ENCODE measurements at places on chromosomes 4 and X.

- no peak for DNase-seq
Measured at GRCh38 chr4:184380707-184381106, 93.6 kb downstream of the IRF2 start.

GRCh38 chrX:13064599-13065143, 20.3 kb upstream of the FAM9C start:
- no peak for DNase-seq

GRCh38 chrX:115259238-115259875, 25.5 kb upstream of the LRCH2 start:
- DNase-seq: no peak

GRCh38 chr4:21593671-21594001, 354.9 kb downstream of the KCNIP4 start:
- no peak for DNase-seq

DNA sequence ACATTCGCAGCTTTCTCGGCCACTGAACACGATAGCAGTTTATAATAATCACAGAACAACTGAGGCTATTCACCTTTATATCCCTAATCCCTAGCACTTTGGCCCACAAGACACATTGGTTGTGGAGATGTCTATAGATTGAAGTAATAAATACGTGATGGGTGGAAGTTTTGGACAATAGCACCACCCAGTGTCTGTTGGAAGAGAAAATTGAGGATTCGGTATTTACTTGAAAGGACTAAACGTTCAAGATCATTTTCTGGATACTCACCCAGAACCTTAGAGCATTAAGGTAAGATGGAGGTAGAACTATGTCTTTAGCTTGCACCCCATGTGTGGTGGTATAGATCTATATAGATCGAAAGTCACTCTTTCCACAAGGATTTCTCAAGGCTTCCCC, 787 bp upstream of the TMSB15A start:
- no peak for DNase-seq

DNA sequence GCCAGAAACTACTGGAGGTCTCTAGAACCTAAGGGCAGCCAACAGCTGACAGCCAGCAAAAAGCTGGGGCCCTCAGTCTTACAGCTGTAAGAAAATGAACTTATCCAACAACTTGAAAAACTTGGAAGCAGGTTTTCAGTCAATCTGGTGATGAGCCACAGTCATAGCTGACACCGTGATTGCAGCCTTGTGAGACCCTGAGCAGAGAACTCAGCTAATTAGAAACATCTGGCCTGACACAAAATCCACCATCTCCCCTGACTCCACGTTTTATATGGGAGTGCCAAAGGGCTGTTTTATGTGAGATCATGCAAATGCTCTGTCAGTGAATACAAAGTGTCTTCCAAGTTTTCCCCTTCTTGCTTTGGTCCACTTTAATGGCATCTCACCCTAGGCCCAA, 198.8 kb upstream of the DCAF8L1 start:
- DNase-seq: no peak
